ENCODE measurements at places on chromosomes 1 and 21.

GRCh38 chr1:223033658-223034057 is 109.4 kb downstream of the TLR5 start:
- no peak for DNase-seq

DNA sequence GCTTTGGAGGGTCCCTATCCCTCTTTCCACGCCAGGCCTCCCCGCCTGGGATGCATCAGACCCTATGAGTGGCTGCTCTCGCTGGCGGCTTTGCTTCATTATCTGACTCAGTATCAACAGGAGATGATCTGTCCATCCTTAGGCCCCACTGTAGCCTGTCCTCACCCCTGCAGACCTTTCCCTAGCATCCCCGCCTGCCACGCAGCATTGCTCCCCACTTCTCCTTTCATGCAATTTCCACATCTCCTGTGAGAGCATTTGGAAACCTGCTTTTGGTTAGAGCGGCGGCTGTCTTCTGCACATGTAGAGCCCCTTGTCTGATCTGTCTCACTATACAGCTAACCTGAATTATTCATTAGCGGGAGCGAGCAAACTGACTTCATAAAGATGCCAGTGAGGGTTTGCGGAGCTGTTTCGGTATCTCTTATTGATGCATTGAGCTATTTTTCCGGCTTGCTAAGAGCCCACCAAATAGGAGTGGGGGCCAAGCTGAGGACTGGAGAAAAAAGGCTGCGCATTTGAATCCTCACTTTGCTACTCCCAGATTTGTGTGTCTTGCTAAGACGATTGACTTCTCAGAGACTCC is 40.0 kb upstream of the ATP2B4 start:
- no peak for DNase-seq

DNA sequence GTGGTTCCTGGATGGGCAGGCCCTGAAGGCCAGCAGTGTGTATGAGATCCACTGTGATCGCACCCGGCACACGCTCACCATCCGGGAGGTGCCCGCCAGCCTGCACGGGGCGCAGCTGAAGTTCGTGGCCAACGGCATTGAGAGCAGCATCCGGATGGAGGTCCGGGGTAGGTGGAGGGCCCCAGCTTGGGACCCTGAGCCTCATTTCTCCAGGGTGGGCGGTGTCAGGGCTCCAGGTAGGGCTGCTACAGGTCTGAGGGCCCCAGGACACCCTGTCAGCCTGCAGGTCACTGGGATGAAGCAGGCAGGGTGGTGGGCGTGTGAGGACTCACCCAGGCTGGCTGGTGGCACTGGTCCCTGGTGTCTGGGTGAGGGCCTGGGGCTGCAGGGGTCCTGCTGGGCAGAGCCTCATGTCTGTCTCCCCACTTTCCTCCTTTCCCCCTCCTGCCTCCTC is 7.8 kb downstream of the OBSCN start:
- DNase-seq = no peak

DNA sequence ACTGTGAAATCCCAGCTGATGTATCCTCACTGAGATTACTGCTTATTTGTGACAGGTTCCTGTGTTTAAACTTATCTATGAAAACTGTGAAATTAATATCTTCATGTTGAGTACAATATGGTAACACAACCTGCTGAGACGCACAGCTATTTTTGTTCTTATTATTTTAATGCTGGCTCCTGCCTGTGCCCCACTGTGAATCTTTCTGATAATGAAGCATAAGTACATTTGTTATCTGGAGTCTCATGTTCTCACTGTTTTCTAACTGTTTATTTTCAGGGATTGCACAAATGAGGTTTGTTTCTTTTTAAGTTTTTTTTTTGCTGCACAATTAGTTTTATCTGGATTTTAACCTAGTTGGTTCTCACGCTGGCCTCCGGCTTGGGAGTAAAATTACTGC is 39.9 kb upstream of the IFNAR2 start:
- DNase-seq = no peak

DNA sequence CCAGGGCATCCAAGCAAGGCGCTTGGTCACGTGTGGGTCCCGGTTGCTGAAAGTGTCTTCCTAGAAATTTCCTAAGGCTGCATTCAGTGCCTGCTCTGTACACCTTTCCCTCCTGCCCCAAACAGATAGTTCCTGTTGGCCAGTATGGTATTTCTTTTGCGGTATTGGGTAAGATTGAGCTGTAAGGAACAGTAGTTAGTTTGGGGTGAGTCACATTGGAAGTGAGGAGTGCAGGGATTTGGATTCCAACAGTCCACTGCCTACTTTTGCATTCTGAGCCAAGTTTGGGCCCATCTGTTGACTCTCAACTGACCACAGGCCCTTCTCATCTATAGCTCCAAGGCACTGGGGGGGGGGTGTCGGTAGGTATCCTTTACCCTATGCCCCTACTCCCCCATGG is 83.4 kb downstream of the MAP3K21 start:
- no peak for DNase-seq

DNA sequence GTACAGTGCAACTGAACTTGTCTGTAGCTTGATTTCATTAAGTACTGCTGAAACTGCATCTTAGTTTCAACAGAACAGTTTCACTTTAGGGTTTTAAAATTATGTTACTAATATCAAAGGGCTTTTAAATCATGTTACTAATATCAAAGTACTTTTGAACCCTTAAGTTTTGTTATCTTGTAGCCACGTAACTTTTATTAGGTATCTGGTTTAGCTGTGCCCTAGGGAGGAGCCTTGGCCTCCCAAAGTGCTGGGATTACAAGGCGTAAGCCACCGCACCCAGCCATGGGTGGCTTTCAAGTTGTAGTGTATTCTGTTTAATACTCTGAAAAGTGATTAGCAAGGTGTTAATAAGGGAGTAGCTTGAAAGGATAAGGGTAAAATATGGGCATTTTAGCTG is 2.0 kb downstream of the KDM4A start:
- no peak for DNase-seq

DNA sequence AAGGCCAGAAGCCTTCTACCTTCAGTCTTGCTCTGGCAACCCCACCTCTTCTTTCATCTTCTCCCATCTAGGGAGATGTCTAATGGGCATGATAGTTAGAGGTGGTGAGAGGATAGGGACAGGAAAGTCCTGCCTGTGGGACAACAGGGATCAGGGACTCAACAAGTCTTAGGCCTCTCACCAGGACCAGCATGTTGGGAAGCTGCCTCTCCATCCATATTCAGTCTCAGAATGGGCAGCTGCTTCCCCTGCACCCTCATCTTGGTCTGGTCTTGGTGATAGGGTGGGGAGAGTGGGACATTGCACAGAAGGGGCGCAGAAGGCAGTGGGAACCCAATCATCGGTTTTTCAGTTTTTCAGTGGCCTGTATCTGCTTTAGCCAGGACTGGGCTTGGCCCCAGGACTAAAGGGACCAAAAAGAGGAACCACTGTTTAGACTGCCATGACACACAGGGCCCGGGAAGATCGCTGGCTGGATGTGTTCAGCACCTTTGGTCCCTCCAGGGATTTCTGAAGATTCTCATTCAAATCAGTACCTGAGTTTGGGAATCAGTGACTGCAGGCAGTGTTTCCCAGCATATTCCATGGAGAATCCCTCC is 12.7 kb downstream of the RHEX start:
- DNase-seq = no peak

DNA sequence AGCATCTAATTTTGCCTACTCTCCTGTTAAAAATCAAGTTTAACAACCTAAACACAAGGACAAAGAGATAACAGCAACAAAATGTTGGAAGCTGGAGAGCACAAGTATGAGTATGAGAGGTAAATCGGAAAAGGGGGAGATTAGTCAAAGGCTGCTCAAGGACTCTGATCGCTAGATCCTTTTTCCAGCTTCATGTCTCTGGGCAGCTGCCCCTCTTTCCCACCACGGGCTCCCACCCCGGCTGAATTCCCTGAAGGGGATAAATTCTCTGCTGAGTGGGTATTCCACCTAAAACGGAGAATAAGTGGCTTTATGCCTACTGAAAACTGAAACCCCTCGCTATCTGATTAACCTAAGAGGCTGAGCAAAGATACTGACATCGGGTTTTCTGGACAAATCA is 696 bp upstream of the CTBS start:
- no peak for DNase-seq

- no peak for DNase-seq
These were observed 55.7 kb downstream of the PLEKHA6 start for GRCh38 chr1:204304067-204304466.

DNA sequence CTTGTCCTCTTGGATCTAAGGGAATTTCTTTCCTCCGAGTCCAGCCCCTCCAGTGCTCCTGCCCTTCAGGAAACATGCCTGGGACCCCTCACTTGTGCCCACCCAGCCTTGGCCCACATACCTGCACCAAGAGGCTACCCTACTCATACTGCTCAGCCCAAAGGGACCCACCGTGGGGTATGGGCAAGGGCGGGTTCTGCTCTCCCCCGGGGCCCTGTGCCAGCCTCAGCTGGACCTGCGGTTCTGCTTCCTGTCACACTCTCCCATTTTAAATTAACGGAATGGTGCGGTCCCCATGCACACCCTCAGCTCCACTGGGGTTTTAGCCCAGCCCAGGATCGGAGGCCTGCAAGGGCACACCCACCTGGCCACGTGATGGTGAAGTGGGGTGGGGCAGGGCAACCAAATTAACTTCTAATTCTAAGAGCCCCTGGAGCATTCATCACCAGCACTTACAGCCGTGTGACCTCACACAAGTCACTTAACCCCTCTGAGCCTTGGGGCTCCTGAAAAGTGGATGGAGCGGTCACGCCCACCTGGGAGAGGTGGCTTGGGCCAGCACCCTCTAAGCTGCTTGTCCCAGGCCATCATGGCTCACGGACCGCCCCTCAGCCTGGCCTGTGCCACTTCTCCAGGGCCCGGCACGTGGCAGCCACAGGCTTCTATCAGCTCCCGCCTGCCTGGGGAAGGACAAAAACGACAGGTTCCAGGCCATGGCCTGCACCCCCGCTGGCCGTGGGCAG is 28.3 kb downstream of the TP73 start:
- DNase-seq = no peak

- DNase-seq = no peak
These were observed 53.8 kb downstream of the NGF start for GRCh38 chr1:115284209-115284608.

- DNase-seq = no peak
These were observed 47.9 kb downstream of the PHACTR4 start for GRCh38 chr1:28417441-28417922.

- no peak for DNase-seq
These were observed 30.1 kb downstream of the SLC1A7 start for GRCh38 chr1:53112271-53112774.

GRCh38 chr1:173191011-173191705 is 16.0 kb downstream of the TNFSF4 start:
- DNase-seq = no peak

DNA sequence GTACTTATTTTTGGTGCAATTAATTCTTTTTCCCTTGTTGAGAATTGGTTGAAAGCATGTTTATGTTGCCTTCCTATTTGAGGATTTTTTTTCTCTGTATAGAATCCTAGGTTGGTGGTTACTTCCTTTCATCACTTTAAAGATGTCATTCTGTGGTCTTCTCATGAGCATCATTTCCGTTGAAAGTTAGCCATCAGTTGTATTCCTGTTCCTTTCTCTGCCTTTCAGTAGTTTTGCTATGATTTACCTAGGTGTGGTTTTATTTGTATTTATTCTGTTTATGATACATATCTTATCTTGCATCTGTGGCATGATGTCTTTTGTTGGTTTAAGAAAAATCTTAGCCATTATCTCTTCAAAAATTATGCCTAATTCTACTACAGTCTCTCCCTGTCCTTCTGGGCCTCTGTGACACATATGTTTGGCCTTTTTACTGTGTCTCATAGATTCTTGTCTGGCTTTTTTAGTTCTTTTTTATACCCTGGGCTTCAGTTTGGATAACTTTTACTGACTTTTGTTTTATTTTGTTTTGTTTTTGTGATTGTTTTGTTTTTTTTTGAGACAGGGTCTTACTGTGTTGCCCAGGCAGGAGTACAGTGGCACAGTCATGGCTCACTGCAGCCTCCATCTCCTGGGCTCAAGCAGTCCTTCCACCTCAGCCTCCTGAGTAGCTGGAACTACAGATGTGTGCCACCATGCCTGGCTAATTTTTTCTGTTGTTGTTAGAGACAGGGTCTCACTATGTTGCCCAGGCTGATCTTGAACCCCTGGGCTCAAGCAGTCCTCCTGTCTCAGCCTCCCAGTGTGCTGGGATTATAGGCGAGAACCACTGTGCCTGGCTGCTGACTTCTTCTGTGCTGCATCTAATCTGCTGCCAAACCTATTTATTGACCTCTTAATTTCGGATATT is 24.1 kb downstream of the PTGFRN start:
- no peak for DNase-seq

GRCh38 chr1:104456724-104457123 is 707.0 kb downstream of the AMY1C start:
- DNase-seq = no peak

GRCh38 chr1:6484826-6485167 is 6.7 kb downstream of the PLEKHG5 start:
- no peak for DNase-seq

DNA sequence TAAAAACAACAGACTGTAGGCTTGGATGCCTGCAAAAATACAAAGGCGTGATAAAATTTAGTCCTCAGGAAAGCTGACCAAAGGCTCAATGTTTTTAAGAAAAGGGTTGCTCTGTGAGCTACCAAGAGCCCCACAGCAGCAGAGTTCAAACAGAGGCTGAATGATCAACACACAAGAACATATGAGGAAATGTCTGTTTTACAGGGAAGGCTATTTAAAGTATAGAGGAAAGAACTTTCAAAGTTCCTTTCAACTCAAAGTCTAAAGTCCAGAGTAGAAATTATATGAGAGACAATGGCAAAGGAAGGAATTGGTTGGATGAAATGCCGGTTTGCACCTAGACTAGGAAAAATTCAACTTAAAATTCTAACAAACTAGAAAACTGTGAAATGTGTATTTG is 8.6 kb downstream of the CLSTN1 start:
- no peak for DNase-seq

DNA sequence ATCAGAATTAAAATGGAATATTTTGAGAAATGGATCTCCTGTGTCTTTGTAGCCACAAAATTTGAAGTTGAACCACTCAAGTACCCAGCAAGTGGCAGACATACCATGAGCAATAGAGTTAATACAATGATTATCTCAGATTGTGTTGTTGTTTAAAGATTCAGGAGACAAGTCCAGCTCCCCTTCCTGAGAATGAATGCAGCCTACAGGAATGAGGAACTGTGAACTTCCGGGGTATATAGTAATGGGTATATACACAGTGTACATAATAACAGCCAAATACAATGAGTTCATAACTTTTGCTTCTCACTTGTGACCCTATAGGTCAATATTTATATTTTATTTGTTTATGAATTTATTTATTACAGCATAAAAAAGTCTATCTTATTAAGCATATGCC is 445.0 kb downstream of the SETD4 start:
- no peak for DNase-seq

DNA sequence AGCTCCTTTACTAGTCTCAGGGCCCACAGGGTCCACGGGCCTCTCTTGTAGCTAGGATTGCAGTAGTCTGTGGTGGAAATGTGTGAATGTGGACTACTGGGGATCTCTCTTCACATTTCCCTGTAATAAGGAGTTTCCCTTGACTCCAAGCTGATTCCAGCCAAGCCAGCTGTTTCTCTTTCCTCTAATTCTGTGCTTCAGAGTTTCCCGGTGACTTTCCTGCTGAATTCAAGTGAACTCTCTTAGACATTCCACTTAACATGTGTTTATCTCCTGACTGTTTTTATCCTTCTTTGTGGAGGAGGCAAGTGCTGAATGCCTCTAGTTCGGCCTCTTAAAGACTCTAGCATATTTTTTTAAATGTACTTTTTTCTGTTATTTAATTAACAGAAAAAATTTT is 354.0 kb upstream of the RGS18 start:
- DNase-seq = no peak

All from activated CD4-positive, alpha-beta T cell treated with anti-CD3 and anti-CD28 coated beads for 24 hours (primary cell).